Activated CD8-positive, alpha-beta T cell treated with anti-CD3 and anti-CD28 coated beads for 36 hours (primary cell): ENCODE measurements at places on chromosomes 7 and 10. TPM values are rescaled to one million over a fixed set of nuclear protein-coding genes. Genes with fewer than 3 reads are reported as not detected.

GRCh38 chr7:41816111-41816510, 113.2 kb upstream of the INHBA start:
- DNase-seq, result peak; percentile 65
- H3K27me3 ChIP-seq, result peaks cover 3% of the 10 kb centered on the region
- no peak overlapping the region for H3K4me3 ChIP-seq
- no peak overlapping the region for H3K27ac ChIP-seq

GRCh38 chr7:3157566-3158287, 114.1 kb upstream of the CARD11 start:
- H3K27me3 ChIP-seq, result no peaks in the 10 kb centered on the region
- H3K27ac ChIP-seq, result no peak overlapping the region
- H3K4me3 ChIP-seq, result no peak overlapping the region
- H3K36me3 ChIP-seq, result no peaks in the 10 kb centered on the region

- H3K36me3 ChIP-seq, result no peaks in the 10 kb centered on the region
- H3K27me3 ChIP-seq, result no peaks in the 10 kb centered on the region
- no peak overlapping the region for H3K4me3 ChIP-seq
- no peak for DNase-seq
- no peak overlapping the region for H3K27ac ChIP-seq
Measured at GRCh38 chr7:132757783-132758182, 181.5 kb upstream of the PLXNA4 start.

GRCh38 chr10:52918714-52919305, 146.2 kb upstream of the MBL2 start:
- DNase-seq, result no peak
- H3K27ac ChIP-seq, result no peak overlapping the region
- no peaks in the 10 kb centered on the region for H3K4me1 ChIP-seq
- no peaks in the 10 kb centered on the region for H3K27me3 ChIP-seq

GRCh38 chr7:151003572-151003971, 12.8 kb downstream of the NOS3 start:
- H3K36me3 ChIP-seq, result no peaks in the 10 kb centered on the region
- no peak overlapping the region for H3K4me3 ChIP-seq
- H3K27me3 ChIP-seq, result no peaks in the 10 kb centered on the region

DNA sequence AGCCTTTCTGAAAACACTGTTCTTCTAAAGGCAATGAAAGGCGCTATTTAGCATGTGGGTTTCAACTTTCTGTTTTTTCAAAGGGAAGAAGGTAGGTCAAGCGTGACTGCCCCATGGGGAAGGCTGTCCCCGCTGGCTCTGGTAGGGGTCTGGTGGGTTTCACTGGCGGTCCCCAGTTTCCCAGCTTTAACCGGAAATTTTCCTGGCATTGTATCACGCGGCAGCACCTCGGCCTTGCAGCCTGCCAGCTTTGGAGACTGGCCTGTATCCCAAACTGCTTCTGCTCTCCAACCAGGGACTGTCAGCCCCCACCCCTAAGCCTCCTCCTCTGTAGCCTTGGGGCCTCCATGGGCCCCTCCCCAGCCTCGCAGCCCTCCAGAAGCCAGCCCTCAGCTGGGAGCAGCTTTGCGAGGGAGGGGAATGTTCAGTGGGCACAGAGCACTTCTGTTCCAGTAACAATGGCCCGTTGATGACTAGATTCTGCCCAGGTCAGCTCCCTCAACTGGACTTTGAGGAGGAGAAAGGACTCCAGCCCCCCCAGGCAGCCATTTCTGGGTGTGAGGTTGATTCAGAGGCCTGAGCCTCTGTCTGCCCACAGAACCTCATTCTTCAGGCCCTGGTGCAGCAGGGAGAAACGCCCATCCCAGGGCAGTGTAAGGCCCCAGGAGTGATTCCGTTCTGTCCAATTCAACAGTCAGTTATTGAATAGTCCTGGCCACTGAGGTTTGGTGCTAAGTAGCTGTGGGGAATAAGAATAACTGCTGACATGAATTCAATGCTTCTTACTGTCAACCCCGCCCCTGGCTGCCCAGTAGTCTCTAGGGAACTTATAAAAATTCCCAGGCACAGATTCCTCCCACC, 17.1 kb downstream of the CHST3 start:
- peaks cover 17% of the 10 kb centered on the region for H3K4me1 ChIP-seq
- no peak overlapping the region for H3K27ac ChIP-seq
- H3K27me3 ChIP-seq, result no peaks in the 10 kb centered on the region
- H3K4me3 ChIP-seq, result no peak overlapping the region

DNA sequence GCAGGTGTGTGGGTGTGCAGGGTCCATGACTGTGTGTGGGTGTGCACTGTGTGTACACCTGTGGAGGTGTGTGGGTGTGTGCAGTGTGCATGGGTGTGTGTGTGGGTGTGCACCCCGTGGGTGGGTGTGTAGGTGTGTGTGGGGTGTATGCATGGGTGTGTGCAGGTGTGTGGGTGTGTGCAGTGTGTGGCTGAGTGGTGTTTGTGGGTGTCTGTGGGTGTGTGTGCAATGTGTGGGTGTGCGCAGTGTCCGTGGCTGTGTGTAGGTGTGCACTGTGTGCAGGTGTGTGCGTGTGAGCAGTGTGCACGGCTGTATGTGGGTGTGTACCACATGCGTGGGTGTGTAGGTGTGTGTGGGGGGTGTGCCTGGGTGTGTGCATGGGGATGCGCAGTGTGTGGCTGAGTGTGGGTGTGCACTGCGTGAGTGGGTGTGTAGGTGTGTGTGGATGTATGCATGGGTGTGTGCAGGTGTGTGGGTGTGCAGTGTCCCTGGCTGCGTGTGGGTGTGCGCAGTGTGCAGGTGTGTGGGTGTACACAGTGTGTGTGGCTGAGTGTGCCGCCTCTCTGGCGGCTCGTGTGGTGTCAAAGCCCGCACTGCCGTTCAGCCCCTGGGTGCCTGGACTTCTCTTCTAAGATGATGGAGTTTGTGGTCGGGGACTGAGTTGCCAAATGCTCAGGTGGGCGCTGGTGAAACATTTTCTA, 208.3 kb downstream of the DNAJB6 start:
- no peaks in the 10 kb centered on the region for H3K36me3 ChIP-seq
- H3K4me1 ChIP-seq, result no peaks in the 10 kb centered on the region
- DNase-seq, result no peak

- no peak for DNase-seq
- no peaks in the 10 kb centered on the region for H3K27me3 ChIP-seq
- H3K36me3 ChIP-seq, result no peaks in the 10 kb centered on the region
- H3K4me3 ChIP-seq, result no peak overlapping the region
- H3K27ac ChIP-seq, result no peak overlapping the region
- peaks cover 8% of the 10 kb centered on the region for H3K4me1 ChIP-seq
Measured at GRCh38 chr10:68595513-68595912, 35.4 kb downstream of the TET1 start.

GRCh38 chr10:75857896-75858295, 426.5 kb downstream of the LRMDA start:
- H3K4me1 ChIP-seq, result no peaks in the 10 kb centered on the region
- H3K27ac ChIP-seq, result no peak overlapping the region
- no peak for DNase-seq
- no peaks in the 10 kb centered on the region for H3K36me3 ChIP-seq
- H3K4me3 ChIP-seq, result no peak overlapping the region

- no peak for DNase-seq
- H3K4me1 ChIP-seq, result no peaks in the 10 kb centered on the region
Measured at GRCh38 chr7:159010937-159011721, 133.5 kb downstream of the VIPR2 start.

GRCh38 chr7:82945480-82945879, 217.2 kb downstream of the PCLO start:
- no peaks in the 10 kb centered on the region for H3K4me1 ChIP-seq
- no peak overlapping the region for H3K27ac ChIP-seq
- no peaks in the 10 kb centered on the region for H3K36me3 ChIP-seq
- no peak for DNase-seq
- H3K27me3 ChIP-seq, result no peaks in the 10 kb centered on the region

DNA sequence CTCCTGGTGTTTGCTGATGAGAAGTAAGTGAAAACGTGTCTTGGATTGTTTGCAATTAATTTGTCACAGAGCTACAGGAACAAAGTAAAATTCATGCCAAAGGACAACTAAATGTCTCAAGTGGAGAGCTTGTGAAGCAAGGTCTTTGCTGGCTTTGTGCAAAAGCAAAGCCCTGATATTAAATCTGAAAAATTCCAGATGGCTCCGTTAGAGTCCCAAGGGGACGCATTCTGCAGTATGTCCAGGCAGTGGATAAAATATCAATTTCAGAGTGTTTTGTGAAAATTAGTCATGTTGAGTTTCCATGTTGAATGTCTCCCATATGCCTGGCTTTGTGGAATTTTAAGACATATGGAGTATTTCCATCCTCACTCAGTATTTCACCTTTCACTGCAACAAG, 102.5 kb upstream of the PTN start:
- H3K27ac ChIP-seq, result no peak overlapping the region
- no peak for DNase-seq
- H3K4me1 ChIP-seq, result no peaks in the 10 kb centered on the region

DNA sequence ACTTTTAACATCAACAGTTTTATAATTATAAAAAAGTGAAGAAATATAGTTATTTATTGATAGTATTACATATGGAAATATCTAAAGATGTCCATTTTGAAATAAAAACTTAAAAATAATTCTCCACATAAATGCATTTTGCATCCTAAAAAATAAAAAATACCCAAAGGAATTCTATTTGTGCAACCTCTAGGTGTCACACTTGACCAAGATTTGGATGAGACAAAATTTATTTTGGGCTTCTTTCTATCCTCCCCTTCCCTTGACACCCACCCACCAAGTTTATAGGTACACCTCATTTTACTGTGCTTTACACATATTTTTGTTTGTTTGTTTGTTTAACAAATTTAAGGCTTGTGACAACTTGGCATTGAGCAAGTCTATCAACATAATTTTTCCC, 3.3 kb upstream of the THSD7A start:
- H3K27ac ChIP-seq, result no peak overlapping the region
- no peak overlapping the region for H3K4me3 ChIP-seq
- H3K4me1 ChIP-seq, result no peaks in the 10 kb centered on the region

DNA sequence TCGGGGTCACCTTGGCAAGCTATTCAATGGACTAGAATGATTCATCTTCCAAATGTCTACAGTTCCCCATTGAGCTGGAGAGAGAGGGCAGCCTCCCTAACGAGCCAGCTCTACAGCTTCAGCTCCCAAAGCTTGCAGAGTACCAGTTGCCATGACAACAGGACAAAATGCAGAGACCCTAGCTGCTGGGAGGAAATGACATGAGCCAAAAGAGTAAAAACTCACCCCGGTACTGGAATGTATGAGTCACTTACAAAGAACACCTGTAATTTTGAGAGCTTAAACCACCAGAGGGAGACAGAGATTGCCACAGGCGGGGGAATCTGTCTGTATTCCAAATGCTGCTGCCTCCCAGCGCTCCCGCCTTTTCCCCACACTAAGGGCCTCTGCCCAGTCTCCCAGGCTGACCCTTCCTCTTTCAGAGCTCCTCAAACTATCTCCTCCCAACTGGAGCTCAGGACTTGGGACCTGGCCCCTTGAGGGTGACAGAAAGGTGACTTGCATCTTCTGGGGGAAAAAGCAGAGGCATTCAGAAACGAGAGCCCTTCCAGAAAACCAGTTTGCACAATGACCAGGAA, 95.5 kb downstream of the CUL2 start:
- no peak overlapping the region for H3K4me3 ChIP-seq
- no peaks in the 10 kb centered on the region for H3K36me3 ChIP-seq
- peak; percentile 73 for DNase-seq
- peak overlapping the region; percentile 26 for H3K27ac ChIP-seq
- peaks cover 12% of the 10 kb centered on the region for H3K4me1 ChIP-seq
- no peaks in the 10 kb centered on the region for H3K27me3 ChIP-seq

DNA sequence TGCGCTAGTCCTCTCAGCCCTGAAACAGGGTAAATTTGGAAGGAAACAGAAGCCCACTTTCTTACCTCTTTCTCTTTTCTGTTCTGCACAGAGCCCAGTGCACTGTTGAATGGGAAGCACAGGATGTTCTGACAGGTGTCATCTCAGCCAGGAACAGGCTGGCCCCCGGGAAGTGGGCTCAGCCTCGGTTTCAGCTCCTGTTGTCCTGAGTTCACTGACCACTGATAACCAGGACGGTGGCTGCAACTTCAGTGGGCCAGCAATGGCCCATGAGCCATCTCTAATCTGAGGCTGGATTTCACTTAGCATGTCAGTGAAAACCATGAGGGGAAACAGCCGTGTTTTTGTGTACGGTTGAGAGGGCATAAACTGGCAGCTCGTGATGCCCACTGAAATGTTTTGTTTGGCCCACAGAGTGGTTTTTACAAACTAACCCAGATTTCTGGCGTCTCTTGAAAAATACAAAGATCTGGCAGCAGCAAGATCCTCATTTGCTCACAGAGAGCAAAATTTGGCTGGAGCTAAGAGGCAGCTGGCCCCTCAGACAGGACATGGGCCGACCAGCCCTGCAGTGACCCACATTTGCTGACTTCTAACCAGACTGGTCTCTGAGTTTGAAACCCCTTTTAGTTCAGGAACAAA, 455.9 kb downstream of the PAXIP1 start:
- H3K4me1 ChIP-seq, result no peaks in the 10 kb centered on the region
- DNase-seq, result no peak
- no peak overlapping the region for H3K27ac ChIP-seq
- H3K27me3 ChIP-seq, result no peaks in the 10 kb centered on the region

DNA sequence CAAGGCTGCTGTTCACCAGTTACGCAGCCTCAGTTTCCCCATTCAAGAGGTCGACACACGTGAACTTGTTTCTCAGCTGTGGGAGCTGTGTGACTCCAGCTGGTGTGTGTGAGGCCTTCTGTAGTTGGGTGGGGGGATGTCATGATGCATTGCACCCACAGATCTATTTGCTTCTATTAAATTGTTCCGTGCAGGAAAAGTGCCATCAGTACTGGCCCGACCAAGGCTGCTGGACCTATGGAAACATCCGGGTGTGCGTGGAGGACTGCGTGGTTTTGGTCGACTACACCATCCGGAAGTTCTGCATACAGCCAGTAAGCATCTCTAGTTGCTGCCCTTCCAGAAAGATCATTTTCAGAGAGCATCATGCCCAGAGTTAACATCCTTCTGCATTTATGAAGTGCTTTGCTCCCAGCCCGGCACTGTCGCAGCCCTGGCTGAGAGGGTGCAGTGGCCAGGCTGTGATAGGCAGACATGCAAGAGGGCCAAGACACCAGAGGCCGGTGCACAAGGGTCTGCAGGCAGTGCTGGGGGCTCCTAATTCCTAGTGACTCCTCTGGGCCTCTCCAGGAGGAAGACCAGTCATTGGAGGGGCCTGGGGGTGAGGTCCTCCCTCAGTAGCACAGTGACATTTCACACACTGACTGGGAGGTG, 60.2 kb downstream of the MKI67 start:
- H3K27me3 ChIP-seq, result no peaks in the 10 kb centered on the region
- no peak overlapping the region for H3K4me3 ChIP-seq
- H3K4me1 ChIP-seq, result peaks cover 57% of the 10 kb centered on the region
- peaks cover 70% of the 10 kb centered on the region for H3K36me3 ChIP-seq
- peak overlapping the region; percentile 94 for H3K27ac ChIP-seq

Gene TUBAL3
- total RNA-seq, result not detected

Gene PAOX
- total RNA-seq, result 4.6 TPM

Gene GIMAP6
- 21.2 TPM for total RNA-seq

Gene ANKRD26
- total RNA-seq, result 10.4 TPM

Gene TNS3
- total RNA-seq, result 0.16 TPM

Gene SPDYE9
- total RNA-seq, result not detected

Gene FAM180A
- not detected for total RNA-seq

Gene TMEM243
- 67.0 TPM for total RNA-seq

Gene TEX36
- not detected for total RNA-seq

Gene OR2A5
- total RNA-seq, result not detected

Gene ABCA13
- total RNA-seq, result not detected

Gene MYL10
- total RNA-seq, result not detected
